NCI-H1092 treated with DMSO at 0.1 percent for 48 hours (cell line): ENCODE measurements at places on chromosomes 13 and 19.

GRCh38 chr13:26584713-26585112 is 27.2 kb downstream of the WASF3 start:
- DNase-seq: no peak

- no peak for DNase-seq
Measured at GRCh38 chr19:51305479-51305878, 6.0 kb upstream of the IGLON5 start.

GRCh38 chr19:49425922-49426592 is 869 bp downstream of the GFY start:
- no peak for DNase-seq

DNA sequence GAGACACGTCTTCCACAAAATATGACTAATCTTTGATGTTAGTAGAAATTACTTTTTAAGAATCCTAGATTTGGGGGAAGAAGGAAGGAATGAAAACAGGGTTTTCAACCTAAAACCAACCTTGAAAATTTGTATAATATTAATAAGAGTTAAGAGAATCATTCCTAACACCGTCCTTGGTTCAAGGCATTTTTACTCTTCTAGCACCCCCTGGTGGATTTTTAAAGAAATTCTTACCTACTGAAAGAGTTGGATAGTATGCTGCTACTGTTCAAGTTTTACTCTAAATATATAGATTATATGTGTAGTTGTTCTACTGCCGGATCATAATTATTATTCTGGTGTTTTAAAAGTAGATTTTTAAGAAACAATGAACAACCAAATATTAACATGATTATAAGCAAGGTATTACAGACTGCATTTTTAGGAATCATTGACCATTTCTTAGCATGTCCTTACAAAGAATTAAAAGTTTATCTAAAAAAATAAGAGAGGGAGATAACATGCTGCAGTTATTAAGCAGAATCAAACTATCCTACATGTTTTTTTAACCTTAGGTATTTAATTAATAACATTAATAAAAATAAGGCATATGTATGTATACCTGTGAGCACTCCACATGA is 7.4 kb upstream of the SLITRK6 start:
- peak; percentile 84 for DNase-seq

DNA sequence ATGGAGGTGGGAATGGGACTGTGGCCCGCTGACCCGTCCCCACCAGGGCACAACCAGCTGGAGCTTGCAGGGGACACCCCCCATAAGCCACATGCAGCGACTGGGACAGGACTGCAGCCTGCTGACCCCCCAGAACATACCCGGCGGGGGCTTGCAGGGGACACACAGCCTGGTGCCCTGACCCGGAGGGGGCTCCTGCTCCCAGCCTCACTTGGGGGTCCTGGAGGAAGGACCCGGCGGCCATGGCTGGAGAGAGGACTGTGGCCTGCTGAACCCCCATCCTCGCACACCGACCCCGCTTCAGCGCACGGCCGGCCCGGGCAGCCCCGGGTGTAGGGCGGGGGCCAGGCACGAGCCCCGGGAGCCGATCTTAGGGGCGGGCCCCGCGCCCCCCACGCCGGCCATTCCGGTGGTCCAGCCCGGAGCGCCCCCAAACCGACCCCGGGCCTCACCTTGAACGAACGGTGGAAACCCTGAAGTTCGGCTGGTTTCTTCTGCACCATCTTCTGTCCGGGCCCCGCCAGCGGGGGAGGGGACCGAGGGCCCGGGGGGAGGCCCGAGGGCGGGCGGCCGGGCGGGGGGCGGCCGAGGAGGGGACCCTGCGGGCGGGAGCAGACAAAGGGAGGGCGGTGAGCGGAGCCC is 574 bp downstream of the MKNK2 start:
- DNase-seq: no peak

DNA sequence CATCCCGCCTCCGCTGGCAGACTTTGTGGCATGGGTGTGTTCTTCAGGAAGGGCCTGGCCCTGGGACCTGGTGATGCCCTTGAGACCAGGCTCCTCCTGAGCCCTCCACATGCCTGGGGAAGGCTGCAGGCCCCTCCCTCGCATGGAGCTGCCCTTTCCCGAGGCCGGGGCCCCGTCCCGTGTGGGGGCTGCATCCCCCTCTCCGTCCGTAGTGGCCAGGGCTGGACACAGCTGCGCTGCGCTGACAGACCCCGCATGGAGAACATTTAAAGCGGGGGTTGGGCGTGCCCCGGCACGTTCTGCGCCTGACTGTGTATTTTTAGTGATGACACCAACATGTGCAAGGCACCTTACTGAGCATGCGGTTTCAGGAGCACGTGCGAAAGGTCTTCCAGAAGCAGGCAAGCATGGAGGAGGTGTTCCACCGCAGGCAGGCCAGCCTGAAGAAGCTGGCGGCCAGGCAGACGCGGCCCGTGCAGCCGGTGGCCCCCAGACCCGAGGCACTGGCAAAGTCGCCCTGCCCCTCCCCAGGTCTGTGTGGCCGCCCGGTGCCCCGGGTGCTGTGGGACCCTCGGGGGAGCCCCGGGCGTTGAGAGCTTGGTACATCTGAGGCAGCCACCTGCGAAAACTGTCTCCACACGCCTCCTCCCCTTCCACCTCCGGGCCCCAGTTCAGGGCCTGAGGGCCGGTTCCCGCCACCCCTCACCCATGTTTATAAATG is 28.8 kb upstream of the F7 start:
- DNase-seq: no peak

GRCh38 chr19:43774103-43774939 is 6.5 kb downstream of the KCNN4 start:
- no peak for DNase-seq

GRCh38 chr13:113877149-113877990 is 13.5 kb upstream of the GAS6 start:
- DNase-seq: no peak

GRCh38 chr19:22052644-22053013 is 345 bp downstream of the ZNF257 start:
- DNase-seq: no peak

DNA sequence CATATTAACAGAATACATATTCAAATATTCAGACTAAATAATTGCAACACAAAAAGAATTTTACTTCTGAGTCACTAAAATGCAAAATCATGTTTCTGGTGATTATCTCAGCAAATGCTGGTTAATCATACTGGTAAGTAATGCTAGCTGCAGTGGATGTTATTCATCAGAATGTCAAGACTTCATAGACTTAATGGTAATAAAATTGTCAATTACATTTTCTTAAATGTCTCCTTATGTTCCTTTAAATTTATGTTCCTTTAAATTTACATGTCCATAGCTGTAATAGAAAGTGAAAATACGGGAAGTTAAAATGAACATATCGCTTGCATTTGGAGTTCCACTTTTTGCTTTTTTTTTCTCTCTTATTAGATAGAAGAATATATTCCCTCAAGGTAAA is 853.0 kb downstream of the SLITRK6 start:
- DNase-seq: no peak

GRCh38 chr13:24179486-24179850 is 18.9 kb downstream of the SPATA13 start:
- no peak for DNase-seq

GRCh38 chr13:76717092-76717491 is 169.1 kb downstream of the KCTD12 start:
- no peak for DNase-seq

DNA sequence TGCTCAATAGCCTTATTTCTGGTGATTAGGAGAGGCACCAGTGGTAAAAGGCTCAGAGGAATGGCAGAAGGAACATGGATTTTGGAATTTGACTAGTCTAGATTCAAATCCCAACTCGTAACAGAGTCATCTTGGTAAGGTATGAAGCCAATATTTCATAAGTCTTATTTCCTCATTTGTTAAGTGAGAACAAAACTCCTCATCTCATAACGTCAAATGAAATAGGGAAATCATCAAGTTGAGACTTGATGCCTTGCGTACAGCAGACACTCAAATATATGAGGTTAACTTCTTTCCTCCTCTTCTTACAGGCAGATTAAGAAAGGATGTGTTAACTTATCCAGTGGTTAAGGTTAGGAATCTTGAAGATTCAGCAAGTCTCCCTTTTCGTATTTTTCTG is 189.2 kb downstream of the DLEU7 start:
- no peak for DNase-seq

GRCh38 chr13:108895220-108895704 is 265.9 kb downstream of the MYO16 start:
- peak; percentile 29 for DNase-seq

DNA sequence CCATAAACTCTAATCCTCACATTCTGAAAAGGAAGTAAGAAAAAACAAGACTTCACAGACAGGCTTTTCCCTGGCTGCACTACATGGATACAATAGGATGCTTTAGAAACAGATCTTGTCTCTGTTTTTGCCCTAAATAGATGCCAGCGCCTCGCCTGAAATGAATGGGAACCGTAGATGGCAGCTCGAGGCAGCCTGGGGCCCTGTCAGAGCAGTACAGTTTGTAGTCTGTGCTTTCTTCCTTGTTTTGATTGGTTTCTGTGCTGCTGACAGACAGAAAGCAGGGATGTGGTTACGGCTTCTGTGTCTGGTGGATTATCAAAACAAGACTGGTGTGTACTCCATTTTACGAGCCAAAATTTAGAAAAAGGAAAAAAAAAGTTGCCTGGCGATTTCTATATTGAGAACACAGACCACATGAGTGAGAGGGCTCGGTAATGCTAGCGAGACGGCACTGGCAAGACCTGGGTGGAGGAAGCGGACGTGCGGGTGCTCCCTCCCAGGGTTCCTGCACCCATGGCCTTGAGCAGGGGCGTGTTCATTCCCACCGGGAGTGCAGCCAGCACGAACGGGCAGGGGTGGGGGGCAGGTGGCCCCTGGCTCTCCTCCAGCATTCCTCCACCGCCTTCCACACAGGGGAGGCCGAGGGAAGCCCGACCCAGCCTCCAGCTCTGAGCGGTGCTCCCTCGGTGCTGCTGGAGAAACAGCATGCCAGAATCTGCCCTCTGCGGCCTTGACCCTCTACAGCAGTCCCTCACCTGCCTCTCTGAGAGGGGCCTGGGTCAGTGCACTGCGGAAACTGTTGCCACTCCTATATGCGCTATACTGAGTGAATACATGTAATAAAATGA is 37.6 kb upstream of the C1QTNF9 start:
- DNase-seq: no peak

- DNase-seq: no peak
Measured at GRCh38 chr19:2974342-2975041, 2.9 kb upstream of the TLE6 start.

- no peak for DNase-seq
Measured at GRCh38 chr13:20295956-20296355, 63.8 kb upstream of the GJB6 start.

DNA sequence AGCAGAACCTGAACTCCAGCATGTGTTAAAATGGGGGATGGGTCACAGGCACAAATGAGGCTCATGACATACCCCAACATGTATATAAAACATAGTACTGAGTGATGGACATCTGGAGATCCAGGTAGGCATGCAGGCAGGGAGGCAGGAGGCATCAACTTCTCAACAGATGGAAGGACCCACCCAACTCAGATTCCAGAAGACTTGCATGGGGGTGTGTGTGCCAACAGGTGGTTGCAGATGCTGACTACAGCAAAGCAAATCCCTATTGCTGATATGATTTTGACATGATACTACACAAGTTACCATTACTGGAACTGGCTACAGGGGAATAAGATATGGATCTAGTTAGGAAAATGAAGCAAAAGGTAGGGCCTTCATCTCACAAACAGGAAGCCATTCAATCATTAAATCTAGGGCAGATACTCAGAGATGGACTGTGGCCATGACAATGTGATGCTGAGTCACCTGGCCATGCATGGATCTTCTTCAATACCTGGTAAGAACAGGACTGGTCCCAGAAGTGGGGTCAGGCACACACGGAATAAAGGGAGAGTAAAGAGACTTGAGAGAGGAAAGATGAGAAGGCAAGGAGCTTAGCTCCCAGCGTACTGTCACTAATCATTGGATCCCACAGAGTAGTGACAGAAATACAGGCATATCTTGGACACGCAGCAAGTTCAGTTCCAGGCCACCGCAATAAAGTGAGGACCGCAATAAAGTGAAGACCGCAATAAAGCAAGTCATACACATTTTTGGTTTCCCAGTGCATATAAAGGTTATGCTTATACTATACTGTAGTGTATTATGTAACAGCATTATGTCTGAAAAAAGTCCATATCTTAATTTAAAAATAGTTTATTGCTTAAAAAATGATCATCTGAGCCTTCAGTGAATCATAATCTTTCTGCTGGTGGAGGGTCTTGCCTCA is 91.3 kb downstream of the USP12 start:
- no peak for DNase-seq

DNA sequence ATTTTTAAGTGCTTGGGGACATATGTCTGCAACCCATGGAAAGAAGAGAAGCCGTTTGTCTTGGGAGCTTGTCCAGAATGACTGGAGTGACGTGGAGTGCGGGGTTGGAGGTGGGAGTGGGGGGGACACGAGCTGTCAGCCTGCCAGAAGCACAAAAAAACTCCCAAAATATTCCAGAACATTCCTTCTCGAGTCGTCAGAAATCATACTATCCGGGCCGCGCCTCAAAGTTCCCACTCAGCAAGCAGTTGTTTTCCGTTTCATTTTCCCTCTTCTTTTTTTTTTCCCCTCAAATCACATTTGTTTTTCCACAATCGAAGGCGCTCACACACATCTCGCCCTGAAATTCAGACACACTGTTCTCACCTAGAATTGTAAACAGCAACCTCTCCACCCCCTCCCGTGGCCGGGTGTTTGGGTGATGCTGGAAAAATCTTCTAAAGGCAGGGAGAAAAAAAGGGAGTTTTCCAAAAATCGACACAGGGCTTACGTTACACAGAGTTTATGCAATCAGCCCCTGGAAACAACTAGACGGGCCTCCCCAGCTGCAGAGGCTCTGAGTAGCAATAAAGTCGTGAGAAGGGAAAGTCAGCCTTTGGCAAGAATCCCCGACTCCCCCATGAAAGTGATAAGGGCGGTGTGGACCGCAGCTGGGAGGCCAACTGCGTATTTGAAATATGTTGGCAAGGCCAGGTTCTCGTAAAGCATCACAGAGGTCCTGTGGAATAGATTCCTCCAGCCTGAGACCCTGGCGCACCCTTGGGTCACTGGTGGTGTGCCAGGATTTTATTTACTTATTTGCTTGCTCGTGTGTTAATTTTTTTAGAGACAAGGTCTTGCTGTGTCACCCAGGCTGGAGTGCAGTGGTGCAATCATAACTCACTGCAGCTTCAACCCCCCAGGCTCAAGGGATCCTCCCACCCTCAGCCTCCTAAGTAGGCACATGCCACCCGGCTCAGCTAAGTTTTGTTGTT is 31.2 kb upstream of the KLF2 start:
- DNase-seq: peak; percentile 50

- no peak for DNase-seq
Measured at GRCh38 chr19:18898607-18899408, 2.9 kb upstream of the CERS1 start.

DNA sequence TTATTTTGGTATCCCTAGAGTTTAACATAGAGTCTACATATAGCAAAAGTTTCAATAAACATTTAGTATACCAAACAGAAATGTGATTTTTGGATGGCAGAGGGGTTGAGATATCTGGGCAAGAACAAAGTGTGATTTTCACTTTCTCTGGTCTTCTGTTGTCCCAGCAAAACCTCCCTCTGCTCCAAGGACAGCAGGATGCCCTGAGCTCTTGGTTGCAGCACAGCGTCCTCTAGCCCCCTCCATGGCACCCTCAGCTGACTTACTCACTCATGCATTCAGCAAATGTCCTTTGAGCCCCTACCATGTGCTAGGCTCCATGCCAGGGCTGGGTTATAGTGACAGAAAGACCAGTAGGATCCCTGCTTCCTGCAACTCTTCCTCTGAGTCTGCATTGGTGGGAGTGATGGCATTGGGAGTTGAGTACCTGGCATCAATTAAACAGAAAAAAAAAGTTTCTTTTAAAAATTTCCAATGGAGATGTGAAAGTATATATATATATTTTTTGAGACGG is 104.8 kb upstream of the UBL3 start:
- DNase-seq: no peak
